ENCODE measurements at places on chromosomes 6 and 20. TPM values are rescaled to one million over a fixed set of nuclear protein-coding genes. Genes with fewer than 3 reads are reported as not detected.

DNA sequence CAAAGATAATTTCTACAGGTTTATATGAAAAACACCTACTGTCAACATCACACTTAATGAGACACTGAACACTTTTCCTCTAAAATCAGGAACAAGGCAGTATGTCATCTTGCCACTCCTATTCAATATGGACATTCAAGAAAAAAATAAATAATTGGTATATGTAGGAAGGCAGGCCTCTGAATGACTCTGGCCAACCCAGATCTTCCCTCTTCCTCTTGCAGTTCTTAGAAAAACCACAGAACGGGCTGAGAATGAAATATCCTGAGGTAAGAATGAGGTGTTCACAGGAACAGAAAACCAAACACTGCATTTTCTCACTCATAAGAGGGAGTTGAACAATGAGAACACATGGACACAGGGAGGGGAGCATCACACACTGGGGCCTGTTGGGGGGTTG, 1207.2 kb upstream of the CITED2 start:
- no peaks in the 10 kb centered on the region for H3K4me1 ChIP-seq
- no peaks in the 10 kb centered on the region for H3K27me3 ChIP-seq
- H3K36me3 ChIP-seq, result no peaks in the 10 kb centered on the region
- H3K27ac ChIP-seq, result no peak overlapping the region

DNA sequence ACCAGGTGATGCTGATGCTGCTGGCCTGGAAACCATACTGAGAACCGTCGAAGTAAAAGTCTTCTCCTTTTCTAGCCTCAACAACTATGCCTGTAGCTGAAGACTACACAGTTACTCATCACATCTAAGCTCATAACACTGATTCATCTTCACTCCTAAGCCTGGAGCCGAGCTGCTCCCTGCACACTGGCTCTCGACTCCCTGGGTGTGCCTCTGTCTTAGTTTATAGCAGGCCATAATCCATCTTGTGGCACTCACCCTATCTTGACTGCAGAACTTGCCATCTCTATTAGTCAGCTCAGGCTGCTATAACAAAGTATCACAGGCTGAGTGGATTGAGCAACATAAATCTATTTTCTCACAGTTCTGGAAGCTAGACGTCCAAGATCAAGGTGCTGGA, 191.0 kb downstream of the UNC5CL start:
- H3K4me1 ChIP-seq, result no peaks in the 10 kb centered on the region
- no peaks in the 10 kb centered on the region for H3K27me3 ChIP-seq
- H3K4me3 ChIP-seq, result no peak overlapping the region
- no peak overlapping the region for H3K27ac ChIP-seq
- no peak for DNase-seq
- no peaks in the 10 kb centered on the region for H3K36me3 ChIP-seq

DNA sequence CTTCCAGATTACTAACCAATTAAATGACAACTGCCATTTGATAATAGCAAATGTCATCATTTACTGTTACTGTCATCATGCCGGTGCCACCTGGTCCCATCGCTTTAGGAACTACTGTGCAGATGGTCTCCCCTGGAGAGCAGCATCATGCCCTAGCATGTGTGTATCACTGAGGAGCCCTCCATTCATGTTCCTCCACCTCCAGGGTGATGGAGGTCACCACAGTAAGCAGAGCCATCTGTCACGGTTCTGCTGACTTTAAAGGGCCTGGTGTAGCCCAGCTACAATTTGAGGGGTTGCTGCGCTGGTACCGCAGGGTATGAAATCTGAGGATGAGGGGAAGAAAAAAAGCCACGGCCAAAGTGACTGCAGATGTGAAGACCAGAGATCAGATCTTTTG, 118.8 kb upstream of the KCNK16 start:
- H3K36me3 ChIP-seq, result no peaks in the 10 kb centered on the region
- no peak overlapping the region for H3K4me3 ChIP-seq

FNDC1 gene
- total RNA-seq, result 16.5 TPM

DCDC2 gene
- 12.5 TPM for total RNA-seq

- H3K27me3 ChIP-seq, result no peaks in the 10 kb centered on the region
- no peak overlapping the region for H3K27ac ChIP-seq
- H3K4me3 ChIP-seq, result no peak overlapping the region
- no peaks in the 10 kb centered on the region for H3K36me3 ChIP-seq
- no peak for DNase-seq
Observed at GRCh38 chr20:3701061-3701998, 11.1 kb downstream of the SIGLEC1 start.

GRCh38 chr20:49823152-49823847, 10.7 kb downstream of the SLC9A8 start:
- no peaks in the 10 kb centered on the region for H3K27me3 ChIP-seq
- peaks cover 35% of the 10 kb centered on the region for H3K4me1 ChIP-seq
- peak overlapping the region; percentile 66 for H3K27ac ChIP-seq
- peaks cover 16% of the 10 kb centered on the region for H3K36me3 ChIP-seq
- no peak for DNase-seq

DNA sequence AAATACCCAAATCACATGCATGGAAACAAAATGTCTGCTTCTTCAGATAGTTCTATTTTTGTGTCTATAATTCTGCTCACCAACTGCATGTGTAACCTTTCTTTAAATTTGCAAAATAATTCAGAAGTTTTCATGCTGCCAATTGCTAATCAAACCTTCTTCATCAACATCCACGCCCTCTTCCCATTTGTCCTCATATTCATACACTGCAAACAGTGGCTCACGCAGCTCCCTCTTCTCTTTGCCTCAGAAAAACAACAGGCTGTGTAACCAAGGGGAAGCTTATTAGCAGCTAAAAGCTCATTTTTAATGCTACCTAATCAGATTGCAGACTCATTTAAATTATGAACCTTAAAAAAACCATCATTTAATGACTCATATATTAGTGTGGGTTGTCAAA, 555.0 kb upstream of the EPHA7 start:
- DNase-seq, result no peak
- H3K27ac ChIP-seq, result no peak overlapping the region
- no peaks in the 10 kb centered on the region for H3K36me3 ChIP-seq
- no peaks in the 10 kb centered on the region for H3K27me3 ChIP-seq
- H3K4me3 ChIP-seq, result no peak overlapping the region
- no peaks in the 10 kb centered on the region for H3K4me1 ChIP-seq

- H3K27ac ChIP-seq, result no peak overlapping the region
- H3K36me3 ChIP-seq, result no peaks in the 10 kb centered on the region
- H3K4me3 ChIP-seq, result no peak overlapping the region
- no peaks in the 10 kb centered on the region for H3K4me1 ChIP-seq
- no peak for DNase-seq
Observed at GRCh38 chr6:44966449-44967092, 361.6 kb upstream of the RUNX2 start.

GRCh38 chr20:48006036-48006833, 221.0 kb upstream of the SULF2 start:
- H3K4me3 ChIP-seq, result no peak overlapping the region
- H3K4me1 ChIP-seq, result no peaks in the 10 kb centered on the region

PAK5 gene
- total RNA-seq, result 0.13 TPM

- H3K4me3 ChIP-seq, result no peak overlapping the region
- H3K36me3 ChIP-seq, result peaks cover 8% of the 10 kb centered on the region
- peak; percentile 81 for DNase-seq
- H3K27ac ChIP-seq, result peak overlapping the region; percentile 68
Observed at GRCh38 chr20:31661625-31662371, 24.1 kb downstream of the COX4I2 start.

GRCh38 chr6:16240589-16241320, 2.4 kb downstream of the GMPR start:
- DNase-seq, result no peak
- H3K27ac ChIP-seq, result no peak overlapping the region
- no peaks in the 10 kb centered on the region for H3K27me3 ChIP-seq
- H3K4me3 ChIP-seq, result no peak overlapping the region
- H3K36me3 ChIP-seq, result no peaks in the 10 kb centered on the region

OPRL1 gene
- total RNA-seq, result 0.58 TPM

GRIK2 gene
- 16.6 TPM for total RNA-seq

DNA sequence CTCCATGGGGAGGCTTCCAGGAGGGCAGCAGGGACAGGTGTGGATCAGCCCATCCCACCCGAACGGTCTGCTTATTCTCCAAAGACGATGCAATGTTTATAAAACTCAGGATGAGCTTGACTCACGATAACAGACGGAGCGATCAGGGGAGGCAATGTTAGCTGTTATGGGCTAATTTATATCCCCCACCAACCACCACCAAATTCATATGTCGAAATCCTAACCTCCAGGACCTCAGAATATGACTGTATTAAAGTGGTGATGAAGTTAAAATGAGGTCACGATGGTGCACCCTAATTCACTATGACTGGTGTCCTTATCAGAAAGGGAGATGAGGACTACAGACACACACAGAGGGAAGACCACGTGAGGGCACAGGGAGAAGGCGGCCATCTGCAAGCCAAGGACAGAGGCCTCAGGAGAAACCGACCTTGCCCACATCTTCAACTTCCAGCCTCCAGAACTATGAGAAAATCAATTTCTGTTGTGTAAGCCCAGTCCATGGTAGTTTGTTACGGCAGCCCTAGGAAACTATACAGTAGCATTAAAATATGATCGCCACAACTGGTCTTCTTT, 7.0 kb downstream of the ADTRP start:
- H3K27ac ChIP-seq, result peak overlapping the region; percentile 70
- H3K36me3 ChIP-seq, result no peaks in the 10 kb centered on the region
- no peaks in the 10 kb centered on the region for H3K27me3 ChIP-seq
- peaks cover 17% of the 10 kb centered on the region for H3K4me1 ChIP-seq
- H3K4me3 ChIP-seq, result no peak overlapping the region

DNA sequence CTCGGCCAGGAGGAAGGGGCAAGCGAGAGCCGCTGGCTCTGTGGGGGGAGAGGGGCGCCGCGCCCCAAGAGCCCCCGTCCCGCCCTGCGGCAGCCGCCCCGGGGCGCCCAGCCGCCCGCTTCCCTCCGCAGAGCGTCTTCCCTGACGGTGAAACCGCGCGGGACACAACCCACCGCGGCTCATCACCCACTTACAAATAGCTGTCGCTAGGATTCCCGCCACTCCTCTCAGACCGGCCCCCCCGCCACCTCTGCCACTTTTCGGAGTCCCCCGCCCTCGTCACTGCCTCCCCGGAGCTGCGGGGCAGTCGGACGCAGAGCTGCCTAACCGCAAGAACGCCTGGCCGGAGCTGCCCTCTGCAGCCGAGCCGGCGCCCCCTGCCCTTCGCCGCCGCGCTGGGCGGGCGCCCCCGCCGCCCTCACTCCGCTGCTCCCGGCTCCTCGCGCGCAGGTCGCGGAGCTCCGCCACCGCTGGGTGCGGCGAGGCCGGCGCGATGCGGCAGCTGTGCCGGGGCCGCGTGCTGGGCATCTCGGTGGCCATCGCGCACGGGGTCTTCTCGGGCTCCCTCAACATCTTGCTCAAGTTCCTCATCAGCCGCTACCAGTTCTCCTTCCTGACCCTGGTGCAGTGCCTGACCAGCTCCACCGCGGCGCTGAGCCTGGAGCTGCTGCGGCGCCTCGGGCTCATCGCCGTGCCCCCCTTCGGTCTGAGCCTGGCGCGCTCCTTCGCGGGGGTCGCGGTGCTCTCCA, at the start of gene SLC35D3:
TSS of gene SLC35D3 (plus strand) at position 366 of the 749 bp plus-strand sequence. CDS start at position 494, 128 bp downstream.
- H3K36me3 ChIP-seq, result no peaks in the 10 kb centered on the region
- H3K27me3 ChIP-seq, result peaks cover 11% of the 10 kb centered on the region

DNA sequence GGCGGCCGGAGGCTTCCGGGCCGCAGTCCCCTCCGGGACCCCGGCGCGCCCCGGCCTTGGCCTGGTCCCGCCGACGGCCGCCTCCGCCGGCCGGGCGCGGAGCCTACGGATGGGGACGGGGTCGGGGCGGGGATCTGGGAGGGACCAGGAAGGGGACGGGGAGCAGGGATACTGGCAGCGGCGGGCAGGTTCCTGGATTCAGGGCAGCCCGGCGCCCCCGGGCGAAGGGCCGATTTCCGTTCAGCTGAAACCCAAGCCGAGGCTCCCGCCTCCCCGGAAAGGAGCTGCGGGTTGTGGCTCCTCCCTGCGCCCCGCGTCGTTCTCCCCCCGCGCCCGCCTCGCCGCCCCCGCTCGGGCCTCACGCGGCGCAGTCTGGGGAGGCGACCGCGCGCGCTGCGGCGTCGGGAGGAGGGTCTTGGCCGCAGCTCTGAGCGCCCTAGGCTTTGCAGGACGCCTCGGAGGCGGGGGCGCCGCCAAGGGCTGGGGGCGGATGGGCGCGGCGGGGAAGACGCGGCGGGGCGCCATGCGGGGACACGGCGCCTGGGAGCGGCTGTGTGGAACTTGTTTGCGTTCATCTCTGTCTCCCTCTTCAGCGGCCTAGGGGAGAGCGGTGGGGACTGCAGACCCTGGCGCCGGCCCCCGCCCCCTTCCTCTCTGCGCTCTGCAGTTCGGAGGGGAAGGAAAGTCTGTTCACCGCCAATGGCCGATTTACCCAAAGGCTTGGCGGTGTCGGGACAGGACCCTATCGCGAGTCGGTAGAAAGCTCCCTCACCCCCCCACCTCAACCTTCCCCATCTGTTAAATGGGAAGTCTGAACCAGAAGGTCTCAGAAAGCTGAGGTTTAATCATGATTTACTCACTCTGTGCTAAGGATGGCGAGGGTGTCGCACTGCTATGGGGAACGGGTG, 22.7 kb upstream of the TMEM181 start:
- no peak overlapping the region for H3K27ac ChIP-seq
- peaks cover 10% of the 10 kb centered on the region for H3K4me1 ChIP-seq
- no peak overlapping the region for H3K4me3 ChIP-seq
- H3K27me3 ChIP-seq, result no peaks in the 10 kb centered on the region

- H3K27me3 ChIP-seq, result no peaks in the 10 kb centered on the region
- no peaks in the 10 kb centered on the region for H3K4me1 ChIP-seq
- H3K36me3 ChIP-seq, result no peaks in the 10 kb centered on the region
- H3K4me3 ChIP-seq, result no peak overlapping the region
- DNase-seq, result no peak
Observed at GRCh38 chr6:93992976-93993375, 573.6 kb upstream of the EPHA7 start.

DNA sequence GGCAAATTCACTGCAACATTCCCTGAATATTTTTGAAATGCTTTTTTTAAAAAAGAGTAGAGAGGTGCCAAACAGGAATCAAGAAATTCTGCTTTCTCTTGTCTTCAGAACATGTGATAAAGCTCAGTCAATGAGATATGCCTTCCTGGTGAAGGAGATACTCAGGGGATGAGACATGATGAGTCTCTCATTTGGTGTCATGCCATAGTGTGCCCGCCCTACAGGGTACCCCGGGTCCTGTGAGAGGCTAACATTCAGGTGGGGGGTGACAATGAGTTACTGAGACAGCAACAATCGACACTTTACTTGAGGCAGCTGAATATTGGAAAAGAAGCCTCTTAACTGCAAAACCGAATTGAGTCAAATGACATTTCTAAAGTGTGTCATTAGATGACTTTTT, 6.7 kb downstream of the CCR6 start:
- DNase-seq, result no peak
- no peak overlapping the region for H3K4me3 ChIP-seq
- H3K36me3 ChIP-seq, result no peaks in the 10 kb centered on the region
- H3K27me3 ChIP-seq, result no peaks in the 10 kb centered on the region

All from thyroid gland (tissue), 4 donors.